Astrocyte of the spinal cord (primary cell): ENCODE measurements at places on chromosomes 3 and 15.

DNA sequence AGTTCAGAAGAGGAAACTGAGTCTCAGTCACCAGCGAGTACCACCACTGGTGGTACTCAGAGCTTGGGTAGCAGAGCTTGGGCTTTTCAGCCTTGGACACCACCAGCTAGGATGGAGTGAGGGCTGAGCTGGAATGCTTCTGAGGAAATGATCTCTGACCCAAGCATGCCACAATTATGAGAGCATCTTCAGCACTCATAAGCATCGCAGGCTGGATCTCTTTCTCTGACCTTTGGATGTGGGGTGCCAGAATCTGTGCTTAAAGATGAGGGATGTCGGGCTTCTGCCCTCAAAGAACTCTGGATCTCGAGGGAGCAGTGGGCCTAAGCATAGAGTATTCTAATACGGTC, 36.4 kb downstream of the ZNF710 start:
- peak; percentile 43 for DNase-seq

DNA sequence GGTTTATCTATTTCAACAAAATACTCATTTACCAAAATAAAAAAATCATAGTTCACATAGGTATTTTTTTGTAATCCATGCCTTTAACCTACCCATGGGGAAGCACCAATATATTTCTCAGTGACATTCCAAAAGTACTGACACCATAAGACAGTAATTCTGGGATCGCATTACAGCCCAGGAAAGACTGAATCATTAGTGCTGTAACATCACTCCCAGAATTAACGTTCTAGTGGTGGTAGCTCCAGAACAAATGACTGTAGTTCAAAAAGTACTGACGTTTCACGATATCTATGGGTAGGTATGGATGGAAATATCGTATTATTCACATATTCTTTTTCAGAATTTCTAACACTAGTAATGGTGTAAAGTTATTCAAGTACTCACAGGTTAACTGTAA, 54.3 kb upstream of the NEK10 start:
- peak; percentile 70 for DNase-seq

DNA sequence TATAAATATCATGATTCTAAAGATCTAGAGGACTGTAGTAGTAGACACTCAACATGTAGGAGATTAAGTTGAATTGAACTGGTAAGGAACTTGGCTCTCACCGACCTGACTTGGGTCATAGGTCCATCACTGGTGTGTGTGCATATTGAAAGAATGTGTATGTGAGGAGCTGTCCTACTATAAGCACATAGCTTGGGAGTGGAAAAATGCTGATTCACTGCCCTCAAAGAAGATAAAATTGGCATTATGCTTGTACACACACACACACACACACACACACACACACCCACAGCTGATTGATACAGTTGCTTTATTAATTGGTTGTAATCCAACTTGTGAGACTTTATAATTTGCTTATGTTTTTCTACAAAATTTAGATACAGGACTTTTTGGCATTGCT, 411.0 kb upstream of the NR2F2 start:
- no peak for DNase-seq

DNA sequence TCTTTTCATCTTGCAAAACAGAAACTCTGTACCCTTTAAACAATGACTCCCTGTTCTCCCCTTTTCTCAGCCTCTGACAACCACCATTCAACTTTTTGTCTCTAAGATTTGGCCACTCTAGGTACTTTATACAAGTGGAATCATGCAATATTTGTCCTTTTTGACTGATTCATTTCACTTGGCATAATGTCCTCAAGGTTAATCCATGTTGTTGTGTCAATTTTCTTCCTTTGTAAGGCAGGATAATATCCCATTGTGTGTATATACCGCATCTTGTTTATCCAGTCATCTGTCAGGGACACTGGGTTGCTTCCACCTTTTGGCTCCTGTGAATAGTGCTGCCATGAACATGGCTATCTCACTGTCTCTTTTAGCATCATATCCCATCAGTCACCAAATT, 10.3 kb downstream of the USP13 start:
- no peak for DNase-seq

DNA sequence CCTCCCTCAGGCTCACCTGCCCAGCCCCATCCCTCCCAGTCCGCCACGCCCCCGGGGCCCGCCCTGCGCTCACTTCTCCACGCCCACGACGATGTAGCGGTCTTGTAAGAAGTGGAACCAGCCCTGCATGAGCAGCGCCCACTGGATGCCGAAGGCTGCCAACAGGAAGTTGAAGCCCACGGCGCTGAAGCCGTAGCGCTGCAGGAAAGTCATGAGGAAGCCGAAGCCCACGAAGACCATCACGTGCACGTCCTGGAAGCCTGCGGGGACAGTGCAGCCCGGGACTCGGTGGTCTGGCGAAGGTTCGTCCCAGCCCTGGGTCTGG, 9.7 kb downstream of the RHCG start:
- no peak for DNase-seq

DNA sequence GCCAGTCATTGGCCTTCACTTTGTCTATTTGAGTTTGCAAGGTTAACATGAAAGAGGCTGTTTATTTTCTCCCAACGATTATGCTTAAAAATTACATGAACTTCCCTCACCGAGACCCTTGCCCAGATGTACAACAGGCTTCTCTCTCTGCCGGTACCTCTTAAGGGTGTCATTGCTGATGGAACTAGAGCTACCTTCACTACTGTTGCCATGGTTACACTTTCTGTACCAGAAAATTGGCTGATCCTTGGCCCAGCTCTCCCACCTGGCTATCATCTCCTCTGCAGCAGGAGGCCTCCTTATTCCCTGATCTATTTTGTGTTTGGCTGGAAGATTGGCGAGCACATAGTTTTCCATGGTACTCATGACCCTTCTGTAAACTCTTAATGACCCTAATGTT, 24.0 kb upstream of the LIPC start:
- no peak for DNase-seq

- no peak for DNase-seq
Observed at GRCh38 chr3:17398959-17399551, 343.4 kb downstream of the TBC1D5 start.

- DNase-seq = peak; percentile 7
Observed at GRCh38 chr15:60162251-60162967, 158.3 kb downstream of the FOXB1 start.

GRCh38 chr15:92877416-92877815, 22.7 kb upstream of the CHD2 start:
- no peak for DNase-seq

DNA sequence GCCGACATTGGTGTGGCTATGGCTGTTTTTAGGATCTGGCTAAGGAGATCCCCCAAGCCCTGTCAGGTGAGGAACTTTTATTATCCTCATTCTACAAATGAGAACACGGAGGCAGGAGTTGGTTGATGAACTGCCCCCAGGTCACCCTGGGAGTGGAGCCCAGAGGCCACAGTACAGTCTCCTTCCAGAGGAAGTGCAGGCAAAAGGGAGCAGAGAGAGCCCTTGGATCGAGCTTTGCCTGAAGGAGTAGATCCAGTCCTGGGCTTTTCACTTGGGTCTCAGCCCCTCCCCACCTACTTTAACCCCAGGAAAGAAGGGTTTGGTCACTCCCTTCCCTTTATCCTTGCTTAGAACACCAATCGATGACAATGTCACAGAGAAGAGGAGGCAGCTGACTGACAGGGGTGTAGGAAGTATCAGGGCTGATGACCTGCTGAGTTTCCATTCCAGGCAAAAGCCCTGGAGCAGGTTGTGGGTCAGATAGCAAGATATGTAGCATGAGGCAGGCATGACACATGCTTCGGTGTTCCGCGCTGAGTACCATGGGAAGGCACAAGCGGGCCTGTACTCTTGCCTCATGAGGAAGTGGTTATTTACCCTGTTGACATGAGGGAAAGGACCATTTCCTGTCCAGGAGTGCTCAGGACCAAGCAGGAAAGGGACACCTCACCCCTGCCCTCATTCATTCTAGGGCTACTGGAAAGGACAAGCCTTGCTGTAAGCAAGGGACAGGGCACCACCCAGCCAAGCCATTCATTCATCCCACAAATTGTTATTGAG, 5.8 kb upstream of the PLA2G4D start:
- DNase-seq = no peak

DNA sequence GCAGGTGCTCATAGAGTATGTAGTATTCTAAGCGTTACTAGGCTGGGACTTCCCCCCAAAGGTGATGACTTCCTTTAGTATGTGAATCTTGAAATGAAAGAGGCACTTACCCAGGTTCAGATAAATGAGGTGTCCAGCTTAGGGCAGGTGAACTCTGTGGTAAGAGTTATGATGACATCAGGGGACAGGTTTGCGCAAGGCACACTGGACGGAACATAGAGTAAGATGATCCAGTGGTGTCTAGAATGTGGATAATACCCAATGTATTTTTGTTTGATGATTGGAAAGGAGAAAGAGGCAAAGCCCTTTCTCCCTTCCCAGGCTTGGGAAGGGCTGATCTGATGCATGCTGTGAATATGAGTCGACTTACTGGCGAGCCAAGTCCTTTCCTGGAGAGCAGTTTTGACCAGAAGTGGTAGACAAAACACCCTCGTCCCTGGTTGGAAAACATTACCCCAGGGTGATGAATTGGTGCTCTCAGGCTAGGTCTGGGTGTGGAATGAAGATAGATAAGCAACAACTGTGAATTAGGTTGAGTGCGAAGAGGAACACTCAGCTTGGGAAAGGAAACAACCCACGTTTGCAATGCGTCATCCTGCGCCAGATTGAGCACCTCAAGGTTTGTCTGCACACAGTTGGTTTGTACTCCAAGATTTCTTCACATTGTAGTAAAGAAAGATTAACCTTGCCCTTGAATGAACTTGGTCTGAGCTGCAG, 124.2 kb downstream of the GHSR start:
- peak; percentile 90 for DNase-seq

DNA sequence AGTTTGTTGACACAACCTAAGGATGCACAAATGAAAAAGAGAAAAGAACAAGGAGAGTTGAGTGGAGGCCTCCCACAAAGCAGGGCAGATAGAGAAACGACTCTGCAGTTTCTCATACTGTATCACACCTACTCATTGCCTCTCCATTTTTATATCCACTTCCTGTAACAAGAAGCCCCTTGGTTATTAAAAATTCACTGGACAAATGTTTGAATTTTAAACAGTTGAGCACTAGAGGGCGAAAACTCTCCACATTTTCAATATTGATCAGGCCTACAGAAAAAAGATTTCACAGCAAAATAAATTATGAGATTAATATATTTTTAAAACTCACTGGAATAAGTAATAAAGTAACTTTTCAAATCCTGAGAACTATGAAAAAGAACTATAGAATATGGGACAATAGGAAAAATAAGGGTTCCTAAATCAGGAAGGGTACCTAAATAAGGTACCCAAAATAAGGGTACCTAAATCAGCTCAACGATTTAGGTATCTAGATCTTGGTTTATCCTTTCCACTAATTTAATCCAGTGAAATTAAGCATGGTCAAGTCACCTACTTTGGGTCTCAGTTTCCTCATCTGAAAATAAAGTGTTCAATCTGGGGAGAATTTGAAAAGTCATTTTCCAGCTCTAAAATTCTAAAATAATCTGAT, 47.0 kb upstream of the PPIB start:
- peak; percentile 65 for DNase-seq

GRCh38 chr3:99731499-99731898, 86.2 kb upstream of the CMSS1 start:
- no peak for DNase-seq

GRCh38 chr3:162678941-162679340, 1182.3 kb downstream of the OTOL1 start:
- DNase-seq = no peak

DNA sequence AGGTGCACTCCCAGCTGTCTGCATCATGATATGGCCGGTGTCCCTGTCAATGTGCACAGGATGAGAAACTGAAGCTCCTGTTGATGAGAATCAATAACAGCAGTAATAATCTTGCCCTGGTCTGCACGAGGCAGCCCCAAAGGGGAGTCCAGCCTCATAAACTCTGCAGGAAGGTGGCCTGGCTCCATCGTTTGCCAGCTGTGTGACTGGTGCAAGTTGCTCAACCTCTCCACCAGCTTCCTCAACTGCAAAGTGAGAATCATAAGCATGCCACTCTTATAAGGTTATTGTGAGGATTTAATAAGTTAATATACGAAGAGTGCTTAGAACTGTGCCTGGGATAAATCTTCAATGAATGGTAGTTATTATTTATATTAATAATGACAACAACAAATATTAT, 203.4 kb upstream of the HES1 start:
- DNase-seq = no peak

DNA sequence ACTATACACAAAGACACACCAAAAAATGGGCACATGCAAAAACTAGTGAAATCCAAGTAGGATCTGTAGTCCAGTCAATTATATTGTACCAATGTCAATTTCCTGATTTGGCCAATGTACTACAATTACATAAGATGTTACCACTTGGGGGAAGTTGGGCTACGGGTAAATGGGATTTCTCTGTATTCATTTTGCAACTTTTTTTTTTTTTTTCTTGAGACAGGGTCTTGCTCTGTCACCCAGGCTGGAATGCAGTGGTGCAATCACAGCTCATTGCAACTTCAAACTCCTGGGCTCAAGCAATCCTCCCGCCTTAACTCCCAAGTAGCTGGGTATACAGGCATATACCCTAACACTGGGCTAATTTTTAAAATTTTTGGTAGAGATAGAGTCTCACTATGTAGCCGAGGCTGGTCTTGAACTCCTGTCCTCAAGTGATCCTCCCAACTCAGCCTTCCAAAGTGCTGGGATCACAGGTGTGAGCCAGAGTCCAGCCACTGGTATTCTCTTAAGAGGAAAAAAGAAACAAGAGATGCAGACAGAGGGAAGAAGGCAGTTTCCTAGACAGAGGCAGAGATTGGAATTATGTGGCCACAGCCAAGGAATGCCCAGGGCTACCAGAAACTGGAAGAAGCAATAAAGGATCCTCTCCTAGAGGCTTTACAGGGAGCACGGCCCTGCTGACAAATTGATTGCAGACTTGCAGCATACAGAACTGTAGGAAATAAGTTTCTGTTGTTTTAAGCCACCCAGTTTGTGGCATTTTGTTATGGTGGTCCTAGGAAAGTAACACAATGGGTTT, 33.3 kb downstream of the TFDP2 start:
- DNase-seq = peak; percentile 7

DNA sequence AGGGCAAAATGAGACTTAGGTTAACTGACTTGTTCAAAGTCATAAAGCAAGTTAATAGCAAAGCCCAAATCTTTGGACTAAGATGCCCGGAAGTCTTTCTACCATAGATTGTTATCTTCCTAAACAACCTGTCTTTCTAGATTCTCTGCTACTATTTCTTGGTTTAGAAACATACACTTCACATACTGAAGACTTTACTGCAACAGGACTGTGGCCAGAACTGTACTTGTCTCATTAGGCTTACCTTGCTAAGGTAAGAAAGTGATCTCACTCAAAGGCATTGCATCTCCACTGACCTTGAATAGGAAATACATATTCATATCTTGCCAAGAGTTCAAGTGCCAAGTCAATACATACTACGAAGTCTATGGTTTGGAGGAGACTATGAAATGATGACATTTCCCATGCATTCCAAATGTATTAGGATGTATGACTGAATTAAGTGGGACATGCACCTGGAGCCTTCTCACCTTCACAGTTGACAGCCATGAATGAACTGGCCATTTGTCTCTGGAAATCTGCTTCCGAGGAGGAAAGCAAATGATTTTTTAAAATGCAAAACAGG, 5.0 kb downstream of the ZDHHC3 start:
- DNase-seq = no peak
